Right ventricle myocardium inferior (tissue), 1 donor: ENCODE measurements at places on chromosomes 5 and 9.

DNA sequence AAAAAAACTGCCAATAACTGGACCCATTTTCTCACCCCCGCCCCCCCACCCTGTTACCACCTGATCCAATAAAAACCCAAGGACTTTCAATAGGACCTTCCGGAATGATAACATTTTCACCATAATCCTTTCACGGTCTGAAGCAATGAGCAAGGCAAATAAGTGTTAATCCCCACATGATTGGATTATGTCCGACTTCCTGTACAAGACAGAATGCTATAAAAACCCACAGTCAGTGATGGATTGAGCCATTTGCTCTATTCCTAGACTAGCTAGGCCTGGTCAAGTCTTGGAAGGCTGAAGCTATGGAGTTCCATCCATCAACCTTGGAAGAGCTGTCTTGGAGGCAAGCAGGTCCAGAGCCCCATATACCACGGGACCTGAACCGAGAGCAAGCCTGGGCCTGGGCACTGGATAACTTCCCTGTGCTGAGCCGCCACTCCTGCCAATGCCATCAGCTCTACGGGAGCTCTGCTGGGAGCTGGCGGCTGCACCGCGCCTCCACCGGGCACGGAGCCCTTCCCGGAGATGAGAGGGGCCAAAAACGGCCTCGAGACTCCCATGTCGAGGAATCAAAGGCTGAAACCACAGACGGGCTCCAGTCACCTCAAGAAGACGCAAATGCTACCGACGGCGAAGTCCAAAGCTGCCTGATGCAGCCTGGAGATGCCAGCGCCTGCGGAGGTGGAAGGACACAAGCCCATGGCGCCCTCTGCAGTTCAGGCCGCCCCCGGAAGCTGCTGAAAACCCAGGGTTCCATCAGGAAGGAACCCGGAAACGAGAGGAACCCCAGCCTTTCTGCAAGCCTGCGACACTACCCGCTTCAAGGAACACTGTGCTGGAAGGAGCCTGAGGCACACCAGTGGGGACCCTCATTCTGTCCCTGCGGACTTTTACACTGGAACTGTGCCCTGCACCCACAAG is 69.2 kb downstream of the ANXA2R start:
- DNase-seq = no peak

GRCh38 chr9:99867968-99868367 is 38.5 kb upstream of the STX17 start:
- DNase-seq = no peak

GRCh38 chr5:54766748-54767147 is 218.6 kb downstream of the ESM1 start:
- DNase-seq = no peak

DNA sequence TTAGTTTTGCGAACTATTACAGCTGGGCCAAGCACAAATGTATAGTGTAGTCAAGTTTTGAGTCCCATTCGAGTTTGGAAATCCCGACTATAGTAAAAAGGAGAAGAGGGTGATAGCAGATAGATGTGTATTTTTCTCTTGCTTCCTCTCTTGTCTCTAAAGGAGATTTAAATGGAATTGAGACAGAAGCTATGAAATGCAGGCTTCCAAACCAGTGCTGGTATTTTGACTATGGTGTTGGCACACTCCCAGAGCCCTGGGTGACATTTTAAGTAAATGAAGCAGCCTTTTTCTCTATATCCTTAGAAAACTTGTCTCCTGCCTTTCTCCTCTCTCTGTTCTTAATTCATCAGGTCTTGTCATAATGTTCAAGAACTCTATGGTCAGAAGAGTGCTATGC is 17.7 kb upstream of the AUH start:
- no peak for DNase-seq

GRCh38 chr5:91312698-91313097 is 70.4 kb downstream of the ARRDC3 start:
- DNase-seq = no peak
